ENCODE measurements at places on chromosomes 11 and 22. TPM values are rescaled to one million over a fixed set of nuclear protein-coding genes. Genes with fewer than 3 reads are reported as not detected.

The OR4D6 gene
- not detected for total RNA-seq

The POU2F3 gene
- total RNA-seq = not detected

The FGF3 gene
- total RNA-seq = not detected

The CD59 gene
- total RNA-seq = 765 TPM

The RASSF10 gene
- not detected for total RNA-seq

The STK33 gene
- total RNA-seq = 2.3 TPM

The CFAP300 gene
- total RNA-seq = 0.90 TPM

The OSM gene
- total RNA-seq = not detected

The UCP3 gene
- total RNA-seq = under 0.01 TPM

The MARK2 gene
- total RNA-seq = 6.6 TPM

The SAA4 gene
- not detected for total RNA-seq

The CARD10 gene
- total RNA-seq = 6.1 TPM

The DRD2 gene
- total RNA-seq = not detected

The DGCR6 gene
- total RNA-seq = 0.56 TPM

The ELP4 gene
- total RNA-seq = 20.4 TPM

The CRYAB gene
- total RNA-seq = 6.5 TPM

The AP1B1 gene
- 70.8 TPM for total RNA-seq
